ENCODE measurements at places on chromosomes 4 and X.

DNA sequence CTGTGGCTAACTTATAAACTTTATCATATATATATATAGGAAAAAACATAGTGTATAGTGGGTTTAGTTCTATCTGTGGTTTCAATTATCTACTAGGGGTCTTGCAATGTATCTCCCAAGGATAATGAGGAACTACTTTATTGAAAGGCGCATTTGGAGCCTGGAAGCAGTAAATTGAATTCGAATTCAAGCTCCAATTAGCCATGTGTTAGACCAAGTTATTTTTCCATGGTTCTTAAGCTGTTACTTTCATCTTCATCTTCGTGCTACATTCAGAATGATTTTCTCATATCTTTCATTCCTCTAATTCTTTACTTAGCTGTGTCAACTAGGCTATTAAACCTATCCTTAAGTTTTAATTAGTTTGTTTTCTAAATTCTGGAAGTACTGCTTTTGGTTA, 27.2 kb upstream of the MANBA start:
- no peak for DNase-seq

GRCh38 chr4:70721747-70722146, at the start of gene RUFY3:
RUFY3 (plus strand) TSS chr4:70721964; CDS start chr4:70722574, 610 bp downstream.
- no peak for DNase-seq

DNA sequence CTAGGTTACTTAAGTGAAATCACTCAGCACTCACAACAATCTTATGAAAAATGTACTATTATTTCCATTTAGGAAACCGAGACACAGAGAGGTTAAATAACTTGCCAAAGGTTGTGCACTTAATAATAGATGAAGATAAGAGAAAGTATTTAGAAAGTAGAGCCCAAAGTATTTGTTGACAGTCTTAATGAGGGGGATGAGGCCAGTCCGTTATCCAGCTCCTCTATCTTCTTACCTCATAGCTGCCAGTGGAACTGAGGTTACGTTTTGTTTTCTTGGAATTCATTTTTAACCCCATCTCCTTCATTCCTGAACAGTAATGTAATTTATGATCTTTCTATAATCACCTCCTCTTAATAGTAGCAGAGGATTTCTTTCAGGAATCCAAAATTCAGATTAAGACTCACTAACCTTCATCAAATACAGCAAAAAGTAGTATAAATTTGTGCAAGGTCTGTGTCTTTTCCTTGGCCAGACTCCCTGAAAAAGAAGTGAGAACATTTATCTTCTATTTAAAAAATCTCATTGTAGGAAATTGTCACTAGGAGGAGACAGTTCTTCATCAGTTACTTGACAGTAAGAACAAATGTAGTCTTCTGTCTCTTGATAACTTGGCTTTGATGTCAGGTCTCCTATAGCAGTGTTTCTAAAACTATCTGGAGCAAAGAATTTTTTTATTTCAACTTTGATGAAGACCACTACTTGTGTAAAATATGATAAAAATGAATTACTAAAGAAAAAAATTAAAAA, 35.5 kb downstream of the F8 start:
- DNase-seq = no peak

- no peak for DNase-seq
Observed at GRCh38 chrX:42098900-42099299, 175.5 kb upstream of the CASK start.

DNA sequence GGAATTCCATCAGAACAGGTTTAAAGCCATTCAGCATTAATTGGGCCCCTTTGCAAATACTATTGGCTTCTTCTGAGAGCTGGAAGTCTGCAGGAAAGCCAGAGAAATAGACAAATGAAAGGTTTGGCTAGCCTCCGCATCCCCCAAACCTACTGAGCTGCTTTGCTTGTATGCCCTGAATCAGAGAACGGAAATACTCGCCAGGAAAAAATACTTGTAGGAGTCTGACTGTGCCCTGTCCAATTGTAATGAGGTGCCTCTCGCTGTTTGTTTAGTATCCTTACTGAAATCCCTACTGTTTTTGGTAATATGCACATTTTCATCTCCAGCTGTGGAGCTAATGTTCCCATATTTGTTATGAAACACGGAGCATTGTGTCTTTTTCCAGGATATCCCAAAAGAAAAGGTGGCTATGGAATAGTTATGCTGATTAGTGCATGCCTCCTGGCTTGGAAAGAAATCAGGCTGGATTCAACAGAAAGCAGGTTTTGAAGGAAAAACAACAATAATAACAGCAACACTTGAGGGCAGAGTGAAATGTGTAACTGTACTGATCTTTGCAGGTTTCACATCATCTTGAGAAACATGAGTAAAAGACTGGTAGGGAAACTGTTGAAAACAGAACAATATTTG, 50.7 kb upstream of the NLGN4X start:
- DNase-seq = no peak

DNA sequence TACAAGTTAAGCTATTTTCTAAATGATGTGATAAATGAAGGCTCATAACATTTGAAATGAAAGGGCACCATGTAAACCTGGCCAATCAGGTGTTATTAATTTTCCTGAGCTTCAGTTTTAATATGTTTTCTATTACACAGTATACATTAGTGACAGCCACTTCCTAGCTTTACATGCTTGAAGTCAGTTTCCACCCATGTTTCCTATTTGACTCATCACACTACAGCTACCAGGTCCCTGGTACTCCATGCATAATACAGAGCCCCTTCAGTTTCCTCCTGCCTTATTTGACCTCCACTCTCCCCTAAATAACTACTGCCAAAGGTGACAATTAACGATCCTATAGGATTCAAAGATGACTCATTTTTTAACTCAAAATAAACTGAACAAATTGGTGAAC, 18.3 kb downstream of the ZNF518B start:
- no peak for DNase-seq

DNA sequence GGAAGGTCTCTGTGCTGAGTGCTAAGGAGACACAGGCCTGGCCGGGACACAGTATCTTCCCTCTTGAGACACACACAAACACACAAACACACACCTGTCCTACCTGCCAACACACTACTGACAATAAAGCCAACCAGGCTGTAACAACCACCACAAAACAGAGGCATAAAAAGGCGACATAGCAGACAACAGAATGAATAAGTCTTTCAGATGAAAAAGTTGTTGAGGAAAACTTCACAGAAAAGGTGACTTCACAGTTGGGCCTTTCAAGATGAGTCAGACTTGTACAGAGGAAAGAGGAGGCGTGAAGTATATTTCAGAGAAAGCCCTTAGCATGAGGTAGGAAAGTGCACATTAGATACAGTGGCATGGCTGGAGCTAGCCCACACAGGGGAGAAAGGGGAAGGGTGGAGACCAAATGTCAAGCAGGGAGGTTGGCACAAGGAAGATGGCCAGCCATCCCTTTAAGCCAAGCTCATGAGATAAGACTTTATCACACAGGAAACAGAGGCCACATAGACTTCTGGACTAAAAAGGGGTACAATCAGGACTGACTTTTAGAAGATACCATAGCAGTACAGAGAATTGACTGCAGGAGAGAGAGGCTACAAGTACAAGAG, 54.0 kb downstream of the SLC9A7 start:
- no peak for DNase-seq

- DNase-seq = no peak
Observed at GRCh38 chr4:75030649-75031235, 97.8 kb downstream of the PARM1 start.

GRCh38 chr4:89765528-89765927, 71.4 kb downstream of the SNCA start:
- no peak for DNase-seq
